ENCODE measurements at places on chromosomes 2 and 18.

DNA sequence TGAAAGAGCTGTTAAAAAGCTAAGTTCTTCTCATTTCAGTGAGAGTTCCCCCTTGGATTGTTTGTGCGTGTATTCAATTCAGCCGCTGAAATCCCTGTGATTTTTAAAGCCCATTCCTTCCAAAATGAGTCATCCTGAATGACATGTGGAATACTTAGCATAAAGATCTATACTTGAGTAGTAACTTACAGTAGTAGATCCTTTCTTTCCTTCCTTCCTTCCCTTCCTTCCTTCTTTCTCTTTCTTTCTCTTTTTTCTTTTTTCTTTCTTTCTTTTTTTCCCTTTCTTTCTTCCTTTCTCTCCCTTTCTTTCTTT lies 18.2 kb upstream of the SOX11 start:
- DNase-seq = no peak

GRCh38 chr18:62875323-62875722 lies 160.0 kb downstream of the PHLPP1 start:
- no peak for DNase-seq

- no peak for DNase-seq
These were observed 204.5 kb upstream of the REV1 start for GRCh38 chr2:99694331-99694730.

GRCh38 chr2:39304729-39305128 lies 61.0 kb upstream of the CDKL4 start:
- DNase-seq = no peak

GRCh38 chr2:84966731-84967130 lies 4.2 kb upstream of the KCMF1 start:
- DNase-seq = no peak
